ENCODE measurements at places on chromosomes 4 and X. TPM values are rescaled to one million over a fixed set of nuclear protein-coding genes. Genes with fewer than 3 reads are reported as not detected.

The HSFX3 gene
- not detected for total RNA-seq

The DCAF12L1 gene
- total RNA-seq, result not detected

The SHROOM4 gene
- total RNA-seq, result not detected

The DIPK2B gene
- total RNA-seq, result not detected

The RBMXL3 gene
- total RNA-seq, result not detected

The RAB9B gene
- 0.57 TPM for total RNA-seq

The FAM149A gene
- total RNA-seq, result 0.46 TPM

The LANCL3 gene
- total RNA-seq, result 0.15 TPM

The AKAP14 gene
- total RNA-seq, result not detected

The SAGE1 gene
- total RNA-seq, result not detected

The MAGEC2 gene
- total RNA-seq, result not detected

DNA sequence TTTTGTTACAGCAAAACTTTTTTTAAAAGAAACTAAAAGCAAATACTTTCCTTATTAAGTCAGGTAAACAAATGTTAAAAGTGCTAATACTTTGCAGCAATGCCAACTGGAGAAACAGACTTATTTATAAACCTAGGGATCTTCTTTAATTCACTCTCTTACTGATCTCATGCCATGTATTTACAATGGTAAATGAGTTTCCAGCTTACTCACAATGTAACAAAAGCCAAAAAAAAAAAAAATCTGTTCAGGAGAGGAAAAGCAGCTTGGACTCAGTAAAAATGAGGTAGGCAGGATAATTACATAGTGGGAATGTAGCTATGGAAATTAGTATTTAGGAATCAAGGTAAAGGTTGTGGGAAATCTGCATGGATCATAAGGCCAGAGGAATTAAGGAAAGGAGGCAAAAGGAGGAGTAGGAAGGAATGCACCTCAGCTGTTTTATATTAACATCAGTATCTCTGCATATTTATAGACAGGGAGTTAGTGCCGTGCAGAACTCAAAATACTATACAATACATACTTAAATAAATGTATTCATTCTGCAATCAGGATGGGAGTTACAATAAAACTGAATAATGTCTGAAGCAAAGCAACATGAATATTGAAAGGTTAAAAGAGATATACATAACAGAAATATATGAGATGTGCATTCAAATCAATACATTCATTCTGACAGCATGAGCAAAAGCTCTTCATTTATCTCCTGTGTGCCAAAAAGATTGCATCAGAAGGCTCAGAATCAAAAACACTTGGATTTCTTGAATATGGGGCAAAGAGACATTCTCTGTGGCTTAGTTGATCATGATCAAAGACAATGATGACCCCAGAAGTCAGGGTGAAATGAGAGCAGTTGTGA is 57.9 kb upstream of the ETNPPL start:
- DNase-seq, result no peak

DNA sequence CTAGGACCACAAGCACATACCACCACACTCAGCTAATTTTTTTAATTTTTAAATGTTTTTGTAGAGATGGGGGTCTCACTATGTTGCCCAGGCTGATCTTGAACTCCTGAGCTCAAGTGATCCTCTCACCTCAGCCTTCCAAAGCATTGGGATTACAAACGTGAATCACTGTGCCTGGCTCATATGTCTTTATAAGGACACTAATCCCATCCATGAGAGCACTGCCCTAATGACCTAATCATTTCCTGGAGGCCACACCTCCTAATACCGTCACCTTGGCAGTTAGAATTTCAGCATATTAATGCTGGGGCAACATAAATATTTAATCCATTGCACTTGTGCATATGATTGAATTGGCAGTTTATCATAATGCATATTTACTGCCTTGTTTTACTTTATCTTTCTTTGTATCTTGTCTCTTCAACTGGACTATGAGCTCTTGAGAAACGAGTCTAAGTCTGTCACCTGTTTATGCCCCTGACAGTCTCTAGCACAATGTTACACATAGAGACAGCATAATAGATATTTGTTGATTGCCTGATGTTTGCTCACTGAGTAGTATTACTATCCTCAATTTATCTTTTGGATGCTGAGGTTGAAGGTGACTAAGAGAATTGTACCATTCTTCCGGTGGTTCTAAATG is 172.0 kb downstream of the AASDH start:
- no peak for DNase-seq

DNA sequence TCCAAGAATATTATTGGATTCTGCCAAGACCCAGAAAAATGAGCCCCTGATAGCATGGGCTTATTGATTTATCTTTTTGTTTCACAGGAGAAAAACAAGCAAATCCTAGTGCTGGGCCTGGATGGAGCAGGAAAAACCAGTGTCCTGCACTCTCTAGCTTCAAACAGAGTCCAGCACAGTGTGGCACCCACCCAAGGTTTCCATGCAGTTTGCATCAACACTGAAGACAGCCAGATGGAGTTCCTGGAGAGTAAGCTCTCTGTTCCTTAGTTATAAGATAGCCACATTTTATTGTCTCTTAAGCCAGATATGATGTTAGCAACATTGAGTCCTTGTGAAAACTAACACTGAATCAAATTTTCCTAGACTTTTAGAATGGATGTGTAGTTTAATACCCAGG is 5.5 kb downstream of the ARL9 start:
- no peak for DNase-seq

- DNase-seq, result peak; percentile 51
Observed at GRCh38 chr4:82905205-82905604, 4.7 kb downstream of the THAP9 start.

DNA sequence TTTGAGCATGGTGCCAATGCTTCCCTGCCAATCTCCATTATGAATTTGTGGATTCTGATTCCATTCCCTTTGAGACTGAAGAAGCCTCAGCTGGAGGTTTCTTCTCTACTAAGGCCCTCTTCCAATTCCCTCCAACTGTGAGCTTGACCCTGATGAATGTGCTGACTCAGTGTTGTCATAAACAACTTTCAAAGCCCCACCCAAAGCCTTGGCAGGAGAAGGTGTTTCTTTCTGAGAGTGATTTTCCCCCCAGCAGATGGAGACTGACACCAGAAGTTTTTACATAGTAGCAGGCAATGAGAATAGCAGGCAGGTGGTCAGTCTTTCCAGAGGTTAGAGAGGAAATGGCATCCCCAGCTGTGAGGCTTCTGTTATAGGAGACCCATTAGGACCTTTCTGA is 53.1 kb downstream of the OCRL start:
- DNase-seq, result no peak

DNA sequence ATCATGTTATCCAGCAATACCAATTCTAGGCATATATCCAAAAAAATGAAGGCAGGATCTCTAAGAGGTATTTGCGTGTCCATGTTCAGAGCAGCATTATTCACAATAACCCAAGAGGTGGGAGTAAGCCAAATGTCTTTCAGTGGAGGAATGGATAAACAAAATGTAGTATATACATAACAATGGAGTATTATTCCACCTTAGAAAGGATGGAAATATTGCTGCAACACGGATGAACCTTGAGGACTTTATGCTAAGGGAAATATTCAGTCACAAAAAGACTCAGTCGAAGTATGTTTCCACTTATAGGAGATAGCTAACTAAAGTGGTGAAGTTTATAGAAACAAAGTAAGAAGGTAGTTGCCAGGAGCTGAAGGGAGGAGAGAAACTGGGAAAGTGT is 74.3 kb downstream of the LARP1B start:
- DNase-seq, result no peak

DNA sequence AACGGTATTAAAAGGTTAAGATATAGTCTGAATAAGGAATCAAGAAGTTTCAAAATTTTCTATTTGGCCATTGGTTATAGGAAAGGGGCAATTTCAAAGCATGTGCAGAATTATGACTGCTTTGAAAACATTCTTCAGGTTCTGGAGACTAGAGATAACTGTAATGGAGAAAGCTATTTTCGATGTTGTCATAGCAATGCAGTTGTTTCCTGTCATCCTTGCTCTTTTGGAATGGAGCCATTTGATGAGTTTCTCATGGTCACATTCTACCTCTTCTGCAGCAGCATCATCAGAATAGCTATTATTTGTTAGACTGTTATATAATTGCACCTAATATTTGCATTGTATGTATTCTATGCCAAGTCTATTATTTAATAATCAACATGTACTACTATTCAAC is 368.2 kb upstream of the NR3C2 start:
- DNase-seq, result no peak

DNA sequence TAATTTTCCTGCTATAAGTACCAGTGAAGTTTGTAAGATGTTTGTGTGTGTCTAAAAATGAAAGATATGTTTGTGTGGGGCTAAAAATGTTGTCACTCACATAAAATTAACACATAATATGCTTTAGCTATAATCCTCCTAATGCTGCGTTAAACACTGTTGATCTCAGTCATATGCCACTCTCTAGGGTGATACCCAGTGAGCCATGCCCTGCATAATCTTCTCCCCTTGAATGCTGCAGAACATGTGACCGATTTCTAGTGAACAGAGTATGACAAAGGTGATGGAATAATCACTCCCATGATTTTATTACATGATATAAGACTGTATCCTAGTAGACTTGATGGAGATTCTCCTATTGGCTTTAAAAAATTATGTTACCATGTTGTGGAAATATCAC is 119.1 kb upstream of the EPHA5 start:
- no peak for DNase-seq

Data from activated CD4-positive, alpha-beta memory T cell treated with anti-CD3 and anti-CD28 coated beads for 36 hours (primary cell).